ENCODE measurements at places on chromosomes 11 and 22.

DNA sequence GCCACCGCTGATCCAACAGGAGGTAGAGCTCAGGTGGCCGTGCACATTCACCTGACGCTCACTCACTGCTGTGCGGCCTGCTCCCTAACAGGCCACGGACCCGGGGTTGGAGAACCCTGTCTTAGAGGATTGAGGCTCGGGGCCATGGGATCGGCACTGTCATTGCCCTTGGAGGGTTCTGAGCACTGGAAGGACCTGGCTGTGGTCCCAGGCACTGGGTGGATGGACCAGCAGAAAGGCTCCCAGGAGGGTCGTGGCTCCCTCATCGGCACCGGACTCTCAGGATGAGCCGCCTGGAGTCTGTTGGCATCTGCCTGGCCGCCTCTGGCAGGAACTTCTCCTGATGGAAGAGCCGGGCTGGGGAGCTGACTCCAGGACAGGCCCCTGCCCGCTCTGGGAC, 6.5 kb downstream of the KCNQ1 start:
- DNase-seq = no peak

- no peak for DNase-seq
These were observed 18.1 kb downstream of the IL17REL start for GRCh38 chr22:49994361-49995040.

GRCh38 chr11:79241852-79242241, 199.0 kb downstream of the TENM4 start:
- no peak for DNase-seq

DNA sequence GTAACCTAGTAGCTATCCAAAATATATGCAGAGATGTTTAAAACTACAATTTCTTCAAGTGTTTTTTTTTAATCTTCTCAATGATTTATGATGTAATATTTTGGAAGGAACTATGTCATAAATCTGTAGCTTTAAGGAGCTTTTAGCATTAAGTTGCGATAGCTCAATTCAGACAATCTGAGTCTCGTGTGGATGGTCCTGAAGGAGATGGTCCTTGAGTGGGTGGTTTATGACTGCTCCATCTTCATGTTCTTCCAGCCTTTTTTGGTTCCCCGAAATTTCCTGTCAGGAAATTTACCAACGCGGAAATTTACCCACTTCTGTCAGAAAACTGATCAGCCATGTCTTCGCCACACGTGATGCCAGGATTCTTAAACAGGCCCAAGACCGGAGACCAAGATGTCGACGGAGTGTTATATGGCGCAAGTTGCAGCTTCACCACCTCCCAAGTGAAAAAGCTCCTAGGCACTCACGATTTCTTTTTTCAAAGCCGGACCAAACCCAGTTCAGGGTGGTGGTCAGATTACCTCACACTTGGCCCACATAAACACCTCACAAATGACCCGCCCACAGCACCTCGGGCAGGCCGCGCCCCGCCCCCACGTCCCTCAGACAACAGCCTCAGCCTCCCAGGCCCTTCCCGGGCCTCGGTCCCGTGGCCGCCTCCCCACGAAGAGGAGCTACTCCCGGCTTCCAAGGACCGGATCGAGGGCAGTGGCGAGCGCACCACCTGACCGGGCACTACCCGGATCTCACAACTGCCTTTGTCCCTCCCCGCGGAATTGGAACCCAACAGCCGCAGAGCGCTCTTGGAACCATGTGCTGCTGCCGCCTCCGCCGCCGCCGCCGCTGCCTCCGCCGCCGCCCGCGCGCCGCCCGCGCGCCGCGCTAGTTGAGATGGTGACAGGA, at the start of gene MORC2:
Gene MORC2 (minus strand): TSS at position 760 of the 909 bp plus-strand sequence. CDS start 885 bp downstream, outside the sequence.
- no peak for DNase-seq

DNA sequence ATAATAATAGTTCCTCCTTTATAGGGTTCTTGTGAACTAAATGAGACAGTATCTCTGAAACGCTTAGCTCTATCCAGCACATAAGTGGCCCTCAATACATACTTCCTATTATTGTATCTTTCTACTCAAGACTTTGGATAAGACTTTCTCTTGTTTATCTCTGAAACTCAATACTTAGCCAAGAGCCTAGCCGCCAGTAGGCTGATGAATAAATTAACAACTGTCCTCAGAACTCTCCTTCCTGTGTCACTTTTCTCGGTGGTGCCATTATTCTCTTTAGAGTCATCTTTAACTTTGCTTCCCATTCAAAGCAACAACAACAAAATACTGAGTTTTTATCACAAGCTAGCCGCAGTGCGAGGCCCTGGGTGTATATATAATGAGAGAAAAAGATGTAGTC, 86.9 kb downstream of the FAM83F start:
- DNase-seq = no peak

GRCh38 chr11:114594703-114595102, 883 bp downstream of the NXPE4 start:
- no peak for DNase-seq

DNA sequence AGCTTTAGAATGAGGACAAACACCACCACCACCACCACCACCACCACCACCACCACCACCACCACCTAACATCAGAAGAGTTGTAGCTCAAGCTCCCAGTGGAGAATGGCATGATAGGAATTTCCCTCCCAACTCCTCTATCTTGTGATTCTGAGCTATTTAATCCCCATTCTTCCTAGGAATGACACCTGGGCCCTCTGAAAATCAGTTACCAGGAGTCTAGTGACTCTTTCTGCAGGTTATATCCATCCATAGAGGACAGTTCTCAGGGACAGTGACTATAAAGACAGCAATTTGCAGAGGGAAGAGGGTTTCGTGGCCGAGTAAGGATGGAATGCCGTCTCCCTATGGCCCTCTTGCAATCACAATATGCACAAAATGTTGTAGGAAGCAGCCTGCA, 27.8 kb downstream of the MYH9 start:
- no peak for DNase-seq

DNA sequence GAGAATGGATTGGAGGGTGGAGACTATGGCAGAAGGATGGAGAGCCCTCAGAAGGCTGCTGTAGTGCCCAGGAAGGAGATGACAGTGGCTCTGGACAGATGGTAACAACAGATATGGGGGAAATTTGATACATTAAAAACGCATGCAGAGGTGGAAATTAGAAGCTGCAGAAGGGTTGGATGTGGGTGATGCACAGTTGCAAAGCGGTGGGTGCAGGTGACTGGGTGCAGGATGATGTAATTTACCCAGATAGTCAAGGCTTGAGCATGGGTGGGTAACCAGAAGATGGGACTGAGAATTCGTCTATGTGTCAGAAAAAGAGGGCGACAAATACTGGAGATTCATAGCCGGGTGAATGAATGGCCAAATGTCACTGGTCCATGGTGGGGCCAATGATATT, 570.3 kb downstream of the MN1 start:
- no peak for DNase-seq

DNA sequence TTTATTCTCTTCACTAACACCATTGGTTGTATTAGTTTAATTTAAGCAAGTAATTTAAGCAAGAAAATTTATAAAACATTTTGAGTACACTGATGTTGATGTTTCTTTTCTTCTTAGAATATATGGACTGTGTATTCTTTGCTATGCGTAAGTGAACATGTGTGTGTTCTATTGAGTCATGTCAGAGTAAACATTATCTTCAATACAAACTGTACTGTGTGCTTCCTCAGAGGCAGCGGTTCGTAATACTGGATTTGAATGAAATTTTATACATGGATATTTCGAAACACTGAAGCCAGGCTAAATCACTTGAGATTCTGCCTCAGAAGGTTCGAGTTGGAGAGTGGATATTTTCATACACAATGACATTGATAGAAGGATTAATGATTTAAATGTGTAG, 452.6 kb downstream of the LUZP2 start:
- no peak for DNase-seq

DNA sequence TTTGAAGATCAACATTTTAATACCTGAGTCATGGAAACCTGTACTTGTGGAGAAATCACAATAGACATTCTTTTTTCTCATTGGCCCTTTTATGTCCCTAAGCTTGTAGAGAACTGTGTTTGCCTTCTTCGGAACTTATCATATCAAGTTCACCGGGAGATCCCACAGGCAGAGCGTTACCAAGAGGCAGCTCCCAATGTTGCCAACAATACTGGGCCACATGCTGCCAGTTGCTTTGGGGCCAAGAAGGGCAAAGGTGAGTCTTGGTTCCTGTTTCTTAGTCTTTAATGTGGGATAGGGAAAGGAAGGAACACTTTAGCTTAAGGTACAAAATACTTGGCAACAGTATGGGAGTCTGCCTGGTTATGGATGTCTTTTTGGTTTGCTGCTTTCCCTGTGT, 44.2 kb downstream of the CTNND1 start:
- DNase-seq = no peak

DNA sequence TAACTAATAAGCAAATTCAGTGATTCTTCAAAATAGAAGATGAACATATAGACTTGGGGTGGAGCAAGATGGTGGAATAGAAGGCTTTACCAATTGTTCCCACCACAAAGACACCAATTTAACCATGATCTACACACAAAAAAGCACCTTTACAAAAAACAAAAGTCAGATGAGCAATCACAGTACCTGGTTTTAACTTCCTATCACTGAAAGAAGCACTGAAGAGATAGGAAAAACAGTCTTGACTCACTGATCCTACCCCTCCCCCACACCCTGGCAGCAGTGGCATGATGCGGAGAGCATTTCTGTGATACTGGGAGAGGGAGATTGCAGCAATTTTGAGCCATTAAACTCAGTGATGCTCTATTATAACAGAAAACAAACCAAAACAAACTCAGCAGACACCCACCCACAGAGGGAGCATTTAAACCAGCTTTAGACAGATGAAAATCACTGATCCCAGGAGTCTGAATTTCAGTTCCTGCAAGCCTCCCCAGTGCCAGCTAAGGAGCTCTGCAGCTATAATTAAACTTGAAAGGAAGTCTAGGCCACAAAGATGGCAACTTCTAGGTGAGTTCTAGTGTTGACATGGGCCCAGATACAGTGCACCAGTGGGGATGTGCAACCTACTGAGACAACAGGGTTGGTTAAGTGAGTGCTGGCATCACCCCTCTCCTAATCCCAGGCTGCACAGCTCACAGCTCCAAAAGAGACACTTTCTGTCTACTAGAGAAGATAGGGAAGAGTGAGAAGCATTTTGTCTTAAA, 161.8 kb upstream of the GRIA4 start:
- no peak for DNase-seq

DNA sequence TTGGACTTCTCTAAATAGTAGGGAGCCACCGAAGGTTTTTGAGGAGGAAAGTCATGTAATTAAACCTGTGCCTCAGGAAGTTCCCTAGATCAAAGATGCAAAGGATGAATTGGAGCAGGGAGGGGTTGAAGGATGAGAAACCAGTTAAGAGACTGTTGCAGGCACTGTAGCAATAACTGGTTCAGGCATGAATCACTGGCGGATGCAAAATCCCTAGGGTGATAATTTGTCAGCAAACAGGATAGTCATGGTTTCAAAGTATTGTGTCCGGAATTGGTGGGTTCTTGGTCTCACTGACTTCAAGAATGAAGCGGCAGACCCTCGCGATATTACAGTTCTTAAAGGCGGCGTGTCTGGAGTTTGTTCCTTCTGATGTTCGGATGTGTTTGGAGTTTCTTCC, 19.9 kb downstream of the TRIOBP start:
- no peak for DNase-seq

DNA sequence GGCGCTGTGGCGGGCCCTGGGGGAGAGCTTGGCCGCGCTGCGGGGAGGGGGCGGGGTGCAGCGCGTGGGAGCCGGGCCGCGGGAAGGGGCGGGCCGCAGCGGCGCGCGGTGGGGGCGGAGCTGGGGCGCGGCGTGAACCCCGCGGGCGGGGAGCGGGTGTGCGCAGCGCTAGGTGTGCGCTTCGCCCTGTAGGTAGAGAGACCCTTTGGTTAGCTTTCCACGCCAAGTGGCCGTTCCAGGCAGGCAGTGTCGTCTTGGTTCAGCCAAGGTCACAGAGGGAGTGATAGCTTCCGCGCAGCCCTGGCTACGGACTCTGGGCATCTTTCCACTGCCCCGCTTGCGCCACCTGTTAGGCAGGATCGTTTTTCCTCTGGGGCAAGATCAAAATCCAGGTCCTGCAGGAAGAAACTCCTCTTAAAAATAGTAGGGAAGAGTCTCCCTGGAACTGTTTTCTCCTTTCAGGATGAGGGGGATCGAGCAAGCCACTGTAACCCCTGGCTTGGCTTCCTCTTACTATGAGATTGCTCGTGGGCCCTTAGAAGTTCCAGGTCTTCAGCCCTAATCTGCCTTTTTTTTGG, 434 bp downstream of the BANF1 start:
- no peak for DNase-seq

GRCh38 chr22:35782504-35782903, 64.8 kb downstream of the APOL5 start:
- DNase-seq = no peak

DNA sequence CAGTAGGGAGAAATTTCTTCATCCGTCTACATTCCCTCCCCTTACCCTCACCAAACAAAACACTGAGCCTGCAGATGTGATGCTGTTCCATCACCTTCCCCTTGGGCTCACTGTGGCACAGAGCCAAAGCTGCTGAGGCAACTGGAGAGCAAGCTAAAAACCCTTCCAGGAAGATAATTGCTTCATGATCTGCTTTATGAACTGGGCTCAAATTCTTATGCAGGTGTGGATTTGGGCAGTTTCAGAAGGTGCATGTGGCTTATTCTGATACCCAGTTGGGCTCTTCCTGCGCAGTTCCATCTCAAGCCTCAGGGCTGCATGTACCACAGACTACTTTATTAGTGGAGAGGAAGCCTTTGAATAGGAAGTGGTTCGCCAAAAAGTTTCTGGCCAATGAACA, 58.3 kb downstream of the AAMDC start:
- DNase-seq = no peak

GRCh38 chr22:30523646-30524489, 18.4 kb upstream of the SEC14L4 start:
- DNase-seq = no peak

DNA sequence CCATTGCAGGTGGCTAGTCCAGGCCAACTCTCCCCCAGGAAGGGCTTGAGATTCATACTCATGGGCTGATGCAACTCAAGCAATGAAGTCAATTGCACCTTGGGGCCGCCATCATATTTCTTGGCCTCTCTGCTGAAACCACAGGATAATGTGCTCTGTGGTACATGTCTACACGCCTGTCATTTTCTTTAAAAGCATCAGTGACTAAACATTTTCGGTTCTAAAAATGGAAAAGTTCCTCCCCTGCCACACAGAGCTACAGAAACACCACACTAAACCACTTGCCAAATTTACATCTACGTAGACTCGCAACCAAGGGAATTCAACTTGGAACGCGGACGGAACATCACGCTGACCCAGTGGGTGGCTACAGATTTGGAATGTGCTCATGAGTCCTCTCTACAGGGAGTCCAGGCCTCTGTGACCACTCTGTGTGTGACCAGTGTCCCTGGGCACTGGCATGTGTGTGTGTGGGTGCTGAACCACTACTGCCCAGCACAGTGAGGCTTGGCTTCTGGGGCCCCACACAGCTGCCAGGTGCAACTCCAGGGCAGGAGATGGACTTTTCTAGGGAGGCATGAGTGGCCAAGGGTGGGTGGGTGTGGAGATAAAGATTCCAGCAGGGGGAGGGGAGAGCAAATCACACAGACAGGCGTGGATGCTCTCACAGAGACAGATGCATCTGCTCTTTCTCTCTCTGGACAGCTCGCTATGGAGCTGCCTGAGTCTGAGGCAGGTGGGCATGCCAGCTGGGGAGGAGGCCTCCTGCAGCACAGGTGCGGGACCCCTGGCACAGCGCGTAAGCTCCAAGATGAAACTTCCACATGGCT, 261.9 kb downstream of the CTTN start:
- DNase-seq = no peak
